ENCODE measurements at places on chromosomes 2 and 18.

GRCh38 chr2:205763708-205764211 is 81.5 kb downstream of the NRP2 start:
- no peak for DNase-seq

DNA sequence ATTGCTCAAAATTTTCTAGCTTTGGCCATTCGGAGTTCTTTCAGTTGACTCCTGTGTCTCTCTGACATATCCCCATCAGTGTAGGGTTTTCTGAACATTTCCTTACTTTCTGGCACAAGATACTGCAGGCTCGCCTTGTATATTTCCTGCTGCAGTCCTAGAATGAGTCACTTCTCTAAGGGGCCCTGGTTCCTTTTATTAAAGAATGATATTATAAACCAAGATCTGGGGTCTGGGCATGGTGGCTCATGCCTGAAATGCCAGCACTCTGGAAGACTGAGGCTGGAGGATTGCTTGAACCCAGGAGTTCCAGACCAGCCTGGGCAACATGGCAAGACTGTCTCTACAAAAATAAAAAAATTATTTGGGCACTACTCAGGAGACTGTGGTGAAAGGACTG is 3.0 kb upstream of the RPL37A start:
- no peak for DNase-seq

DNA sequence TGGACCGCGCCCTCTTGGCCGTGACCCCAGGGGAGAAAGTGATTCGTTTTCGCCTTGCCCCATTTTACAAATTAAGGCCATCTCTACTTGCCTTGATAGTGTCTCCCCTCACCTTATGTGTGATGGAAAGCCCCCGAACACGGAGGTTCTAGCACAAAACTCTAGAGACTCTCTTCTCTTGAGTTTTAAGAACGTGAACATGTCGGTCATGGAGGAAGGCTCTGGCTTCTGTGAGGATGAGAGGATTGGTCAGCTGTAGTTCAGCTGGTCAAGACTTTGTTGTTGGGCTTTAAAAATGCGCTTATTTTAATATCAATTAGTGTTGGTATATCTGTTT is 828 bp downstream of the DYNC1I2 start:
- DNase-seq = no peak

- no peak for DNase-seq
Observed at GRCh38 chr2:160575368-160575767, 81.8 kb upstream of the RBMS1 start.

DNA sequence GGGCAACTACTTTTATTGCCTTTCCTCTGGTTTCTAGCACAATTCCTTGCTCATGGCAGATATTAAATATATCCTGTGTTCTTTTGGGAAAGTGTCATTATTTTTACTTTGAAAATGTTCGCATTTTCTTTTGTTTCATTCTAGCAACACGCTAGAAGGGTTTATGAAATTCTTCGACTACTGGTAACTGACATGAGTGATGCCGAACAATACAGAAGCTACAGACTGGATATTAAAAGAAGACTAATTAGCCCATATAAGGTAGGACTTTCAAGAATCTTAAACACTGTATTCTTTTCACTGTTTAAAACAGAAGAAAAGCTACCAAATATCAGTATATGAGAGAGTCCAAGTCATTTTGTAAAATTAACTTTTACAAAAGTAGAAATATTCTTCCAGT is 20.6 kb upstream of the METAP1D start:
- no peak for DNase-seq

GRCh38 chr2:237939251-237939650 is 27.6 kb upstream of the UBE2F start:
- DNase-seq = no peak

- no peak for DNase-seq
Observed at GRCh38 chr18:76401498-76401897, 93.5 kb downstream of the ZNF516 start.

DNA sequence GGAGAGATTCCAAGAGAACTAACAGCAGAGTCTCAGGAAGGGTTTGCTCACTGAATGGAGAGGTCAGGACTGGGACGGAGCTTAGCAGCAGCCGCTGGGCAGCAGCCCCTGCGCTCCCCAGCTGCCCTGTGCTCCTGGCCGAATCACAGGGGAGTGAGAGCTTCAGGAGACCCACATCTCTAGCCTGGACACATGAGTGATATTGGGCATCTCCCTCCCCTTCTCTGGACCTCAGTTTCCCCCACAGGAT is 511 bp downstream of the MATN3 start:
- no peak for DNase-seq

- no peak for DNase-seq
Observed at GRCh38 chr2:105515581-105516415, 116.9 kb upstream of the FHL2 start.

- no peak for DNase-seq
Observed at GRCh38 chr2:73107211-73107926, 5.4 kb downstream of the RAB11FIP5 start.

Data from activated T-cell treated with anti-CD3 and anti-CD28 coated beads, Interleukin-2, amount 50 U/mL, for 1 hour (primary cell).